ENCODE measurements at places on chromosomes 7 and 10. TPM values are rescaled to one million over a fixed set of nuclear protein-coding genes. Genes with fewer than 3 reads are reported as not detected.

DNA sequence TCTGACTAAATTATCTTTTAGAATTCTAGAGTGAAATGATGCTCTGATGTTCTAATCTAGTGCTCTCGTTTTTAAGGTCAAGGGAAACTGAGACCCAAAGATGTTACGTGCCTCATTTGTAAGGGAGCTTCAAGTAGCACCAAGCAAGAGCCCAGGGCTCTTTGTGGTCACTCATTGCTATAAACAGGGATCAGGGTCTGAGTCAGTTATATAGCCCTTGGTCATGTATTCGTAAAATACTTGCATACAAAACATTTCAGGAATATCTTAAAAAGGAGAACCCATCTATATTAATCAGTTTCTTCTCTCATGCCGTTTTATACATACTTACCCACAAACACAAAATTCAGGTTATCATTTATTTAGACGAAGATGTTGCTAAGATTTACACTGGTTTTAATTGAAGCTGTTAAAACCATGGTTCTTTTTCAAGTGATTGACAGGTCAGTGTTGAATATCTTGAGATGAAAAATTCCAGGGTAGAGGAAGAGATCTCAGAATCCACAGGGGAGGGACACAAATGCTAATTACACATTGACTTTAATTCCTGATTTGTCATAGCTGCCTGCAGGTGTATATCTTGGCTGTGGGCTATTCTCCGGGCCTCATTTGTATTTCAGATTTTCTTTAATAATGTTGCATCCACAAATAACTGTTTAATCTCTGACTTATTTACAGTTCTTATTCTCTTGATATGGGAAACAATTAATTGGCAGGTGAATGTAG, 188.4 kb downstream of the SND1 start:
- no peak for DNase-seq

- DNase-seq, result peak; percentile 84
Measured at GRCh38 chr10:787933-788651, 98.6 kb upstream of the DIP2C start.

- DNase-seq, result no peak
Measured at GRCh38 chr10:19411119-19411518, 362.5 kb downstream of the MALRD1 start.

DNA sequence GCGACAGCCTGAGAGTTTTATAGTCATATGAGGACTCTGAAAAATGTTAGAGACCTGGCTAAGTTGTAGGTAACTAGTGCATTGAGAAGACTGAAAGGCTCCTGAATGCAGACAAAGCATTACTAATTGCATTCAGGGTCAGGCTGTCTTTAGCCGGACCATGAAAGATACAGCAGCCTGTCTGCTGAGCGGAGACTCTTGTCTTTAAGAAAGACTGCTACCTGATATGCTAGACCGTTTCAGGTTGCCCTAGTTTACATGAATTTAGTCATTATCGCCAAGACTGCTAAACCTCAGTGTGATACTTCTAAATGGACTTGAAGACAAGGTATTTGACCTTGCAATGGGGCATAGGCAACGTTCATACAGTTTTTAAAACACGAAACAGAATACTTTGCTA, 81.2 kb downstream of the BMPR1A start:
- no peak for DNase-seq

GRCh38 chr7:5692112-5692844, 89.2 kb downstream of the RNF216 start:
- peak; percentile 95 for DNase-seq

GRCh38 chr10:97297556-97298222, 5.3 kb upstream of the ARHGAP19 start:
- no peak for DNase-seq

GRCh38 chr10:72765051-72765745, 73.3 kb downstream of the MCU start:
- DNase-seq, result no peak

- DNase-seq, result no peak
Measured at GRCh38 chr10:867807-868206, 63.7 kb downstream of the LARP4B start.

DNA sequence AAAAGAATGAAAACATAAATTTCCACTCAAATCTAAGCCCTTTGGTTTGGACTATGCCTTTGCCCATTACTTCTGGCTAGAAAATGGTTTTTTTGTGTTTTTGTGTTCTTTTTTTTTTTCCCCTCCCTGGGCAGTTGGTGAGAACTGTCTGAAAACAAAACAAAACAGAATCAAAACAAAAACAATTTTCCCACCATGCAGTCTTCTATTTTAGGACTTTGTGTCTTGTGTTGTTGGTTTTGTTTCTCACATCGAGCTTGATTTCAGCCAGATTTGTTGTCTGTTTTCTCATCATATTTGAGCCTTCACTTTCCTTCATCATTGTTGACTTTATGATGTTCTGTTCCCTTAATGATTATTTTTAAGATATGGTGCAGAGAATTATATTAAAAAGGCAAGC, 206.3 kb downstream of the MACC1 start:
- DNase-seq, result no peak

DNA sequence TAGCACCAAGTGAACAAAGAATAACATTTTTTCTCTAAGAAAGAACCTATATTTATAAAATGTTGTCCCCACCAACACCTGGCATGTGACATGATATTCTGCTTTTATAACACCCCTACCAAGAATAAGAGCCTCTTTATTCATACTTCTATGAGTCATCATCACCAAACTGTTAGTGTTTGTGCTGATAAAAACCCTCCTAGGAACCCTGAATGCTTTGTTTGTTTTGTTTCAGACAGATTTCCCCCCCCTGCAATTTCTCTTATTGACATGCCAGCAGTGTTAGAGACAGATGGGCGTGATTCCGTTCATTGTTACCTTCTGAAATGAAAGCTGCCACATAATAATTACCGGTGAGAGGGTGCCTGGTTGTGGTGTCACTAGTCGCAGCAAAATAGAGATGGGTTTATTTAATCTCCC, 651.1 kb downstream of the SORCS1 start:
- no peak for DNase-seq

DNA sequence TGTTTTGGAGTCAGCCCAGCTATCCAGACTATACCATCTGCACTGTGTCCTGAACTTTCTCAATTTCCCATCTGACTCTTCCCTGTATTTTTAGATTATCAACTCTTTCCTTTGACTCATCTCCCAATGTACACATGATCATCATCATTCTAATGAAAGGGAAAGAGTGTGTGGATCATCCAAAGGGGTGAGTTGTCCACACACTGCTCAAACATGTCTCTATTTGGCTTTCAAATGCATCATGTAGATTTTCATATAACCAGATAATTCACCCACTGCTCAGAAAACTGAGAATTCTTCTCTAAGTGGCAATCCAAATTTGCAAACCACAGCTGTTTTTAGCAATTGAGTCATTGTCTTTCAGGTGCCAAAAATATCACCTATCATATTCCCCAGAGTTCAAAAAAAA, 190.2 kb upstream of the HPS1 start:
- DNase-seq, result no peak

DNA sequence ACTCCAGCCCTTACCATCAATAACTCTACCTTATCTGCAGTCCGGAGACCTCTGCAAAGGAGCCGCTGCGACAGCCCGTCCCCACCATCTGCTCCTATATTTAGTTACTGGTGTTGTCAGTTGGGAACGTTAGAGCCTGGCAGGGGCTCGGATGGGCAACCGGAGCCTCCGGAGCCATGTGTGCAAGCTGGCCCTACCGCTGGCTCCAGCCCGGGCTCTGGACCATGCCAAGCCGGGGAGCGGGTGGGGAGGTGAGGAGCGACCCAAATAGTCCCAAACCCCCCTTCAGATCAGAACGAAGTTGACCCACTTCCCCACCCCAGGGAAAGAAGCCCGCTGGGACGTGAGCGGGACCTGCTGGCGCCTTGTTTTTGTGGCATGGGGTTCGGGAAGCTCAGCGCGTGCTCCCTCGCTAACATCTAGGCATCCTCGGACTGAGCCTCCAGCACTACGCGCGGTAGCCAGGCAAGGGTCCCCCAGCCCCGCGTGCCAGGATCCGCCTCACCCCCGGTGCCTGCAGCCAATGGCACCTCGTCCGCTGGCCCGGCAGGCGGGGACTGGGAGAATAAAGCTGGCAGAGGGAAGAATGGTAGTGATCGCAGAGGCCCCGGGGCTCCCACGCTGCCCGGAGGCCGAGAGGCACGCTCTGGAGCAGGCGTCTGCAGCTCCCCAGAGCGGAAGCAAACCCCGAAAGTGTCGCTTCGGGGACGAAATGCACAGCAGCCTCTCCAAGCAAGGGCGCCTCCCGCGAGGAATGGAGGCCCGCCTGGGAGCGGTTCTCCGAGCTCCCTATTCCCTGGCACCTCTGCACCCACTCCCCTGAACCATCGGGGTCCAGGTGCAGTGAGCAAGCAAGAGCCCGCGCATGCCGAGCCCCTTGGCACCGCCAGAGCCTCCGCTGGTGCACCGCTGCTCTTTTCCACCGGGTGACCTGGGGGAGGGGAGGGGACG, 679 bp downstream of the LRRC20 start:
- DNase-seq, result peak; percentile 89

- DNase-seq, result no peak
Measured at GRCh38 chr7:2604608-2605174, 27.1 kb upstream of the TTYH3 start.

Gene HEPACAM2
- not detected for total RNA-seq

Gene MMD2
- not detected for total RNA-seq

Gene ACBD7
- 0.23 TPM for total RNA-seq

Gene RADIL
- total RNA-seq, result 2.6 TPM

Gene TDRD1
- total RNA-seq, result 0.13 TPM

Gene CPN1
- total RNA-seq, result not detected

Gene NKX2-3
- total RNA-seq, result not detected

Gene SFRP4
- 0.15 TPM for total RNA-seq

Gene PNLIPRP2
- not detected for total RNA-seq

Gene PRSS2
- total RNA-seq, result not detected
